Thoracic aorta (tissue), 2 donors: ENCODE measurements at places on chromosomes 2 and 18. TPM values are rescaled to one million over a fixed set of nuclear protein-coding genes. Genes with fewer than 3 reads are reported as not detected.

DNA sequence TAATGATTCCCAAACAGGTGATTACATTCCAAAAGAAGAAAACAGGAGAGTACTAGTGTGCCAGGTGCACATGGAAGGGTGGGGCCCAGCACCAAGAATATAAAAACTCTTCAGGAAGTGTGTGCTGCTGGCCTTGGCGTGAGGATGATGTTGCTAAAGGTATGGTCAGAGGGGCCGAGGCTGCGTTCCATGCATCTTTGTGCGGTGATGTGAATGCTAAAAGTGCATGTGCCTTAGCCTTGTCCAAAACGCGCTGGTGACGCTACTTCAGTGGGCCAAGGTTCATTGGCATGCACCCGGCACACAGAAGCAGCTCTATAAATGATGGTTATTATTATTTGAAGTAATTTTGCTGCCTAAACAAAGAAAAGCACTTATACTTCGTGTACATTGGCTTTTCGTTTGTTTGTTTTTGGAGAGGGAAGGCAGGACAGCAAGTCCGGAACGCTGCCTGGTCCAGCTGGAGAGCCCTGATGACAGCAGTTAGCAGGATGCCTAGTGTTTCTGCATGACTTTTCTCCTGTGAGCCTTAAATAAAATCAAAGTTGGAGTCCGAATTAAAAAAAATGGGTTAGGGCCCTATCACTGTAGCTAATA, 2.9 kb downstream of the ALKAL2 start:
- DNase-seq: no peak

The GKN1 gene
- total RNA-seq: 20.7 TPM

The NEU2 gene
- total RNA-seq: not detected

GRCh38 chr2:235116885-235117492, 165.2 kb downstream of the SH3BP4 start:
- DNase-seq: no peak

The TSHZ1 gene
- total RNA-seq: 13.9 TPM

DNA sequence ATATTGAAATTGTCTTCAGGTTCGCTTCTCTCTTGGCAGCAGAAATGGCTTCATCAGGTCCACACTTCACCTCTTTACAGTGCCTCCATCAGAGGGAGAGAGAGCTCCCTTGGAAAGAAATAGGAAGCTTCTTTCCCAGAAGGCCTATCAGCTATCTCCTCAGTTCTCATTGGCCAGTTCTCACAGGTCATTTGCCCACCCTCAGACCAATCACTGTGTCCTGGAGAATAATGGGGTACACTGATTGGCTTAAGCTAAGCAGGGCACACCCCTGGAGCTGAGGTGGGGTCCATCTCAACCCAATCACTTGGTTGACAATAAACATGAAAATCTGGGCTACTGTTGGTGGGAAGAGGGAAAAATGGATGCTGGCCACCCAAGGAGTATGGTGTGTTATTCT, 5.2 kb downstream of the GNLY start:
- no peak for DNase-seq
